ENCODE measurements at places on chromosomes 4 and X.

DNA sequence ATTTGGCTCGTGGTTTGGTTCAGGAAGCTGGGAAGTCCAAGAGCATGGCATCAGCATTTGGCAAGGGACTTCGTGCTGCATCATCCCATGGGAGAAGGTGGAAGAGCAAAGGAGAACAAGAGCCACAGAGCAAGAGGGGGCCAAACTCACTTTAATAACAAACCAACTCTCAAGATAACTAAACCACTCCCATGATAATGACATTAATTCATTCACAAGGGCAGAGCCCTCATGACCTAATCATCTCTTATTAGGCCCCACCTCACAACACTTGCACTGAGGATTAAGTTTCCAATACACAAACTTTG is 113.4 kb upstream of the ATXN3L start:
- DNase-seq: no peak

DNA sequence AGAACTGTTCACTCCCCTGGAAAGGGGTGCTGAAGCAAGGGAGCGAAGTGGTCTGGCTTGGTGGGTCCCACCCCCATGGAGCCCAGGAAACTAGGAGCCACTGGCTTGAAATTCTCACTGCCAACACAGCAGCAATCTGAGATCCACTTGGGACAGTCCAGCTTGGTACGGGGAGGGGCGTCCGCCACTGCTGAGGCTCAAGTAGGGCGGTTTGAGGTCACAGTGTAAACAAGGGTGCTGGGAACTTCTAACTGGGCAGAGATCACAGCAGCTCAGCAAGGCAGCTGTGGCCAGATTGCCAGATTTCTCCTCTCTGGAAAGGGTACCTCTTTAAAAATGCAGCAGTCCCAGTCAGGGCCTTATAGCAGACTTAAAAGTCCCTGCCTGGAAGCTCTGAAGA is 53.9 kb upstream of the GALNTL6 start:
- DNase-seq: no peak

- DNase-seq: no peak
These were observed 284.9 kb downstream of the PCDH7 start for GRCh38 chr4:31005037-31005436.

DNA sequence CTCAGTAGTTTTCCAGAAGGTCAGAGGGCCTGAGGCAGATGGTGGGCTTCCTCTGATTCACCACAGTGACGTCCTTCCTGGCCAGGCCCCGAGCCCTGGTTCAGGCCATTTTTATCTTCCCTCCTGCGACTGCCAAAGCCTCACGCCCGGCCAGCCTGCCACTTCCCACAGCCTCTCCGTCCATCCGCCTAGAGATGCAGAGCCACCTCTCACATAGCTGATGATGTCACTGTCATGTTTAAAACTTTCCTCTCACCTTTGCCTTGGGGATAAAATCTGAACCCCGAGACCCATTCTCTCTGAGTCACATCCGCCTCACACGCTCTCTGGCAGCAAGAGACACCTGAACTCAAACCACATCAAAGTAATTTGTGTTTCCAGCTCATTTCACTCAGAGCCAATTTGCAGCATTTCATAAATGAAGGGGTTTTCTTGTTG is 175.3 kb downstream of the QDPR start:
- peak; percentile 83 for DNase-seq

DNA sequence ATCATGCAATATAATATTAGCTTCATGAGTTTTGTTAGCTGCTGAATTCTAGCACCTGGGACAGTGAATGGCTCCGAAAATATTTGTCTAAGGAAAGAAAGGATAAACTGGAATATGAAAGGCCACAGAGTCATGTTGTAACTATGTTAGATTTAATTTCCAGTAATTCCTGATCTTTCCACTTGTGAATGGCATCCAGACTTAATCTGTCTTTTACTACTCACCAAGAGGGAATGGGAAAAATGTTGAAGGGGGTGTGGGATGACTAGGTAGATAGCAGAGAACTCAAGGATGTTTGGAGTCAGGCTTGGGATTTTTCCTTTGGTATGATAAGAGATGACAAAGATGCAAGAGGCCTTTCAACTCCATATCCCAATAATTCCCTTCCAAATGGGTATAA is 9.4 kb downstream of the ADH6 start:
- no peak for DNase-seq

DNA sequence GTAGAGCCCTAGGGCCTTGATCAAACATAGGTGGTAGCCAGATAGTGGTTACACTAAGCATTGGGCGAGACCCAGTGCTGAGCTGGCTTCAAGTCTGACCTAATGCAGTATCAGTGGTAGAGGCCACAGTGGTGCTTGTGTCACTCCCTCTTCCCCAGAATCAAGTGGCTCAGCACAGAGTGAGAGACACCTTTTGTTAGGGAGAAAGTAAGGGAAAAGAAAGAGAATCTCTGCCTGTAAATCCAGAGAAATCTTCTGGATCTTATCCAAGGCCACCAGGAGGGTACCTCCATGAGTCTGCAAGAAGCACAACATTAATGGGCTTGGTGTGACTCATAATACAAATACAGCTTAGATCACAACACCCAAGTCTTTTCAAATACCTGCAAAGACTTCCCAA is 117.7 kb upstream of the SLC6A14 start:
- DNase-seq: no peak

GRCh38 chr4:59608466-59608865 is 1591.7 kb upstream of the ADGRL3 start:
- no peak for DNase-seq

DNA sequence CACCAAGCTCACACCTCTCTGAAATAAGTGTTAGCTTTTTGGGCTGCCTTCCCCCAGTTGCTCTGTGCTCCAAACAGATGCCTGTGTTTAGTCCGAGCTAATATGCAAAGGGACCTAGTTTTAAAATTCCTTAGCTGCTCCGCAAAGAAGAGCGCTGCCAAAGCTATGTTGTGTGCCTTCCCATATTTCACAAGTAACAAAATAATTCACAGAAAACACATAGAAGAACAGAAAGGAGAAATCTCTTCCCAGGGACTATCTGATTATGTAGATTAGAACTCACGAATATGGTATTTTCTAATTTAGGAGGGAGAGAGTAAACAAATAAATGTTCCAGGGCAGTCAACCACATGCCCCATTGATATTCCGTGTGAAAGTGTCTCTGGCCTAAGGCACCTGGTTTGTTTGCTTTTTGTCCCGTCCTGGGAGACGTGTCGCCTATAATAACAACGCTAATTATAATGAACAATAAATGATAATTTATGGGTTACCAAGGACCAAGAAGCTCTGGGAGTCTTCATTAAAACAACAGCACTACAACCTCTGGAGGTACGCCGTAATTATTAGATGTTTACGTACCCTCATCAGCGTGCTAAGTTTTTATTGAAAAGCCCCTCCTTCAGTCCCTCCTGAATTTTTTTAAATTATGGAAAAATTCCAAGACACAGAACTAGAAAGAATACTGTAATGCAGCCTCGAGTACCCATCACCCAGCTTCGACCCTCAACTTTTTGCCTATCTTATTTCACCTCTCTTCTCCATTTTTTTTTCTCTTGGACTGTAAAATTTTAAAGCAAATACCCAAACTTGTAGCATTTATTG is 1.2 kb upstream of the CCNG2 start:
- DNase-seq: no peak

- DNase-seq: no peak
These were observed 340.0 kb upstream of the GALNTL6 start for GRCh38 chr4:171473155-171473554.

GRCh38 chr4:94408549-94409374 is 43.0 kb upstream of the PDLIM5 start:
- no peak for DNase-seq

- DNase-seq: no peak
These were observed 20.6 kb downstream of the NKX1-1 start for GRCh38 chr4:1385373-1386340.

DNA sequence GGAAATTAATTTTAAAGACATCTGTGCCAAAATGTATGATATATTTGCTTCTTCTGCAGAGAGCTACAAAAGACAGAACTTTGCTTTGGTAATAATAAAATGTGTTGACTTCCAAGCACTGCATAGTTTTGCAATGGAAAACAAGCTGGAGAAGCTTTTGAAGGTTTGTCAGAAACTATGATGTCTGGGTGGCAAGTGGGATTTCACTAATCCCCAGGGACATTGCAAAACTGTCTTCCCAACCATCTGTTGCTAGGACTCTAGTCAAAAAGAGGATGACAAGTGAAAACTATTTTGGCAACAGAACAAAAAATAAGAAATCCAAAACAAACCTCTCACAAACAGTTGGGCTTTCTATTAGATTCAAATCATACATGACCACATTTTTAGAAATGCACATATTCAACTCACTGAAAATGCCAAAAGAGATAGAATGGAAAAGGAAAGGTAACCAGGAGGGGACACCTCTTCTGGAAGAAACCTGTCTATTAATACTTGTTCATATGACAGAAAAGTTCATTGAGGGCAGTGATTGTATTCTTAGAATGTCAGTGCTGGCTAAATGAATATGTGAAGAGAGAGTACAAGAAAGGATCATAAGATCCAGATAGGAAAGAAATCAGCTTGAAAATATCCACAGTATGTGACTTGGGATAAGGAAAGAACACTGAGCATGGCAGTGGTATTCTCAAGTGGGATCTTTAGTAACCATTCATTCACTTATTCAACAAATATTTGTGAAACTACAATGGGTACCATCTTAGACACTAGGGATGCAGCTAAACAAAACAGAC is 228.0 kb downstream of the RASL11B start:
- DNase-seq: no peak

DNA sequence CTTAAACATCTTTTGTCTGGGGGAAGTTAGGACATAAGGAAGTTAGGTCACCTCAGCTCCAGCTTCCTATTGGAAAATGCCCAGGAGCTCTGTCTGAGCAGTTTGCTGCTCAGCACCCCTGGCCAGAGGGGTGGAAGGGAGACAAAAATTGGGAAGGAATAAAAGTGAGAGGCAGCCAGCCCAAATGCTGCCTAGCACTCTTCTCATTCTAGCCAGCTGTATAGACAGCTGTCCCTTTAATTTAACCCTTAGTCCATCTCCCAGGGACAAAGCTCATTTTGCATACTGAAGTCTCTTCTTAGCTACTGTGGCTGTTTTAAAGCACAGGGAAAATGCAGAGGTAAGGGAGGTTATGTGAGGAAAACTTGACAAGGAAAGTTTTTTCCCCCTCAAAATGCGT is 89.5 kb upstream of the CITED1 start:
- no peak for DNase-seq

All from stimulated activated CD4-positive, alpha-beta T cell treated with anti-CD3 and anti-CD28 coated beads, Interleukin-15, amount 100 ng/mL, for 24 hours (primary cell).